ENCODE measurements at places on chromosomes 13 and 19.
A peak's percentile ranks its signal among the peaks of the same experiment; 100 is the strongest.

GRCh38 chr19:10975374-10976130 lies 14.7 kb downstream of the SMARCA4 start:
- DNase-seq = peak; percentile 74

DNA sequence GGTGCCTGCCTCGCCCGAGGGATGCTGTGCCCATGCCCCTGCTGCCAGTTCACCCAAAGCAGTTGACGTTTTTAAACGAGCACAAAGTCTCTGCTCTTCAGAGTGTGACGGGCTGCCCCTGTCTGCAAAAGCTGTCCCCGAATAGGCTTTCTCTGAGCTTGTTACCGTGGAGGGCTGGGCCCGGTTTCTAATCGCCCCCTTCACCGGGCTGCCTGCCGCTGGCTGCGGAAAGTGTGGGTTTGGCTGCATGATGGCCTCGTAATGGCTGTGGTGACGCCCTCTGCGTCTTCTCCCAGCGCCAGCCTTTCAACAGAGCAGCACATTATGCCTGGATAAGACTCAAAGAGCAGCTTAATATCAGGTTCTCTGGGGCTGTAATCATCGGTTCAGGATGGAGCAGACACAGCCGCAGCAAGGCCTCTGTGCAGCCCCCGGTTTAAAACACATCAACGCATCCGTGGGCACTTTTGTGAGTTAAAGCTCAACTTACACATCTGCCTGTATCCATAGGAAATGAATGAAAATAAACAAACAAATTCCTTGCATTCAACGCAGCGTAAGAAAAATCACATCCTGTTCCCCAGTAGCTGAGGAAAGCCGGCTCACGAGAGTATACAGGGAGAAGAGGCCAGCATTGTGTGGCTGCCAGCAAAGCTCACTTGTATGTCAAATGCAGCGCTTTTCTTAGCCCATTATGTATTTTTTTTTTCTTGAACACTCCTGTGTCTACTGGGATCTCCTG lies 166.4 kb upstream of the SOX1 start:
- no peak for DNase-seq

DNA sequence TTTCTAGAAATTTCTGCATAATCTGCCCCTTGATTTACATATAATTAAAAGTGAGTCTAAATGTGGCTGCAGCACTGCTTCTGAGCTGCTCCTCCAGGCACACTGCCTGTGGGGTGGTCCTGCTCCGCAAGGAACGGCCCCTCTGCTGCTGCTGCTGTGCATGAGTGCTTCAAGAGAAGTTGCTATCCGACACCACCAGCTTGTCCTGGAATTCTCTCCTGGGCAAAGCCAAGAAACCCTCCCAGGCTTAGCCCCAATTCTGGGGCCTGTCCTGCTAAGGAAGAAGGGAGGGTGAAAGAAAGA lies 7.5 kb upstream of the PDCD5 start:
- no peak for DNase-seq

- DNase-seq = no peak
Observed at GRCh38 chr13:87331178-87331577, 340.0 kb upstream of the SLITRK5 start.

DNA sequence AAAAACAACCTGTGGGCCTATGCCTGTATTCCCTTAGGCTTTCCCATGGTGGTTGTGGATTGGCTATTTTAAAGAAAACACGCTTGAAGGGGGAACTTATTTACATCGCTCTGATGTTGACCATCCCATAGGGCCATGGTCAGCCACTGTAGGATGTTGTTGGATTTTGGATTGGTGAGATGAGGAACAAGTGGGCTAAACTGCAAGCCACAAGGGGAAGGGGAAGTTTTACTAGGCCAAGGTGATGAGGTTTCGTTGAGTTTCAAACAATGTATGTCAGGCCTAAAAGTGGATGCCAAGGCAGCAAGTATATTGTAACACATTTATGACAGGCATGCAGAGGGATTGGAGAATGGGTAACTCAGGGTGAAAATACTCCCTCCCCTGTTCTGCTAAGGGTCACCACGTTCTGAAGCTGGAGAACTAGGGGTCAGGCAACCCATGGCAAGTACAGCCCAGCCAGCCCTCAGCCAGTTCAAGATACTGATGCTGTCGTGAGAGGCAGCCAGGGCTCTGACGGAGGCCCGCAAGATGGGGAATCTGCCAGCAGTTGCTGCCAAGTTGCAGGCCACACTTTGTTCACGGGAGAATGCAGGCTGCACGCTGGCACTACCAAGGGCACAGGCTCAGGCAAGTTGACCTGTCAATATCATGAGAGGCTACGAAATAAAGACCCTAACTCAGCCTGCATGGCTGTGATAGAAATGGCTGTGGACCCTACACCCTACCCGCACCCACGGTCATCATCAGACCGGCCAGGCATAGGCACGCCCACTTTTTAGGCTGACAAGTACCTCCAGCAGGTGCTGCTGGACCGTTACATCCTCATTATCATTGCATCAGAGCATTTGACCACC lies 11.1 kb downstream of the IRGC start:
- DNase-seq = peak; percentile 12

GRCh38 chr13:42394711-42395085 lies 122.7 kb downstream of the AKAP11 start:
- DNase-seq = no peak

DNA sequence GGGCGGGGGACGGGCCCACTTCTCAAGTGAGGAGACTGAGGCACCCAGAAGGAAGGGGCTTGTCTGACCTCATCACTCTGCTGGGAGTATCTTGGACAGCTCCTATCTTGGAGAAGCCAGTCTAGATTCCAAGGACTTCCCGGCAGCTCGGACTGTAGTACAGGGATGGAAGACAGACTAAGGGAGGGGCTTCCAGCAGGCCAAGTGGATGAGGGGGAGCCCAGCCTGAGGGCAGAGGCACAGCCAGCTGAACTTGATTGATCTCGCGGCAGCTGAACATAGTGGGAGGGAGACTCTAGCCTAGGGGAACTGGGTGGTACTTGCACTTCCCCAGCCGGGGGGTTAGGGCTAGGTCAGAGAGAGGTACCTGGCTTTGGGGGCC lies 711 bp downstream of the CILP2 start:
- no peak for DNase-seq

- DNase-seq = no peak
Observed at GRCh38 chr19:16794456-16795441, 34.4 kb upstream of the SIN3B start.

DNA sequence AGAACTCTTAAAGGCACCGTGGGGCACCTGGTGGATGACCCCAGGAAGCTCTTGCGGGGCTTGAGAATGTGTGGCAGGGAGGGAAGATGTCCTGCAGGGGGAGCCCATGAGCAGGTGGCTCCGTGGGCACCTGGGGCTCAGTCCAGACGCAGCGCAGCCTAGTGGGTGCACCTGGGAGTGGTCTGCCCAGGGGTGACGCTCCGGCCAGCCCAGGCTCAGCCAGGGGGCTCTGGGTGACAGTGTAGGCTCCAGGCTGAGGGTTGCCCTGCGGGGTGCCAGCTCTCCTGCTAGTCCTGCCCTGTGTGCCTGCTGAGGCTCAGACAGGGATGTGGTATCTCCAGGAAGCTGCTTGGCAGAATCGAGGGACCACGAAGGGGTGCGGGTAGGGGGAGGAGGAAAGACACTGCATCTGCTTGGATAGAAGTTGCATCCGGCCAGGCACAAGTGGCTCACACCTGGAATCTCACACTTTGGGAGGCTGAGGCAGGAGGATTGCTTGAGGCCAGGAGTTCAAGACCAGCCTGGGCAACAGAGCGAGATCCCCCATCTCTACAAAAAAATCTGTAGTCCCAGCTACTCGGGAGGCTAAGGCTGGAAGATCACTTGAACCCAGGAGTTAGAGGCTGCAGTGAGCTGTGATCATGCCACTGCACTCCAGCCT lies 15.0 kb upstream of the PGLS start:
- peak; percentile 69 for DNase-seq

- peak; percentile 47 for DNase-seq
Observed at GRCh38 chr19:858868-859843, at the start of gene CFD. CFD (plus strand) TSS chr19:859664; CDS start chr19:859690, 26 bp downstream.

- no peak for DNase-seq
Observed at GRCh38 chr13:104967836-104968630, 1567.4 kb downstream of the EFNB2 start.

DNA sequence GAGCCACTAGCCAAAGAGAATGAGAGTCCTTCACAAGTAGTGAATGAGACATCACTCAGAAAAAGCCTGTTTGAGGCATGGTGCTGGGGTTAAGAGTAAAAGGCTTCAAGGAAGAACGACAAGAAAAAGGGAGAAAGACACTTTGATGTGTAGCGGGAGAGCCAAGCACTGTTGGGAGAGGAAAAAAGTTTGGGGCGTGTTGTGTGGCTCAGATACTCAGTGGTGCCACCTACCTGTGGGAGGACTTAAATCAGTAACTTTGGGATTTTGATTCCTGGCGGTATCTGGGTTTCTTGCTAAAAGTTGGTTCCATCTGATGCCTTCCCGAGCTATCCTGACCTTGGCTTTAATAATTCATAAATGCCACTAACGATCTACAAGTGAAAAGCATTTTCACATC lies 12.3 kb downstream of the ELSPBP1 start:
- DNase-seq = no peak

GRCh38 chr13:35449821-35450220 lies 26.7 kb downstream of the MAB21L1 start:
- no peak for DNase-seq

GRCh38 chr19:14544977-14545715 lies 15.8 kb downstream of the TECR start:
- no peak for DNase-seq

DNA sequence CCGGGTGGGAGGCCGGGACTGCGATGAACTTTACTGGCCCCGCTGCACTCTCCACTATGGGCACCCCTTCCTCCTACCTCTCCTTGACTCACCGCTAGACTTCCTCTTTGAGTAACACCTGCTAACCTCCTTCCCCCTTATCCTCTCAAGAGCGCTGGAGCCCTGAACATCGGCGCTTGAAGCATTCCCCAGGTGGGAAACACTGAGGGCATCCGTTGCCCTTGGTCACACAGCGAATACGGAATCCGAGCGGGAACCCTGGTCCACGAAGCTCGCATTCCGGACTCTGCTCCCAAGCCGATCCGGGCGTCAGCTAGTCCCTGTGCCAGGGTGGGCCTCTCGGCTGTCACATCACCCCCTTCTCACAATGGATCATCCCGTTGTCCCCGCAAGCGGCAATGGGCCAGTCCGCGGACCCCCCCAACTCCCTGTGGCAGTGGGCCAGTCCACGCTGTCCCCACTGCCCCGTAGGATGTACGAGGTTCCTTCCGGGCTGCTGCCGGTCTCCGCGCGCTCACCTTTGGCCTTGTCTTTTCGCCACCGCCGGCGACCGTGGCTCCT lies 4.2 kb downstream of the LIPE start:
- DNase-seq = no peak

DNA sequence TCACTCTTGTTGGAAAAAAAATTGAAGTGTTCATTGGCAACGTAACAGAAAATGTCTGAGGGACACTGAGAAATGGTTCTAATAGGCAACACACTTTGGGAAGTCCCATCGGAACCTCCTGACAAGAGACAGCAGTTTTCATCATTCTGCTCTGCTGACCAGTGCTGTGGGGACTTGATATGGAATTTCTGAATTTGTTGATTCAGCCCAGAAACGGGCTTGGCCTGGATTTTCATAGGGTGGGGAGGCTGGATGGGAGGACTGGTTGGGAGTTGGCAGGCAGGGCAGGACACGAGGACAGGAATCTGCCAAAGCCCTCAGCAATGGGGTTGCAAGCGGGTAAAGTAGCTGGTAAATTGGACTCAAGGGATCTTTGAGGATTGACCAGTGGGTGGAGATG lies 96.5 kb downstream of the DCT start:
- no peak for DNase-seq

- no peak for DNase-seq
Observed at GRCh38 chr19:16645140-16645539, 14.8 kb downstream of the SMIM7 start.

GRCh38 chr19:10259162-10259905 lies 7.3 kb downstream of the MRPL4 start:
- DNase-seq = peak; percentile 84

GRCh38 chr19:5893296-5893903 lies 10.2 kb downstream of the NDUFA11 start:
- DNase-seq = no peak

DNA sequence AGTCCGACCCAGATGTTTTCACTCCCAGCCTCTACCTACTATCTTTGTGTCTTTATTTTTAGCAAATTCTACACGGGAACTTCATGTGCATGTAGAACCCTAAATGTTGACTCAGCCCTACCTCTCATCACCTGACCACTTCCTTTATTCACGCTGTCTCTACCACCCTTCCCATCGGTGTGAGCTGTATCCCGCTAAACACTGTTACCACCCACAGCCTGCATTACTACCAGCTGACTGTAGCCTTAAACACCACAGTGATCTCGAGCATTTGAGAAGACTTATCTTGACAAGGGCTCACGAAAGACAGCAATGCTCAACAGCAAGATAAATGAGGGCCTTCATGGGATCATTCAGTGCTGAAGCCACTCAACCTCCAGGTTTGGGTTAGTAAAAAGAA lies 15.1 kb downstream of the NCR1 start:
- no peak for DNase-seq

DNA sequence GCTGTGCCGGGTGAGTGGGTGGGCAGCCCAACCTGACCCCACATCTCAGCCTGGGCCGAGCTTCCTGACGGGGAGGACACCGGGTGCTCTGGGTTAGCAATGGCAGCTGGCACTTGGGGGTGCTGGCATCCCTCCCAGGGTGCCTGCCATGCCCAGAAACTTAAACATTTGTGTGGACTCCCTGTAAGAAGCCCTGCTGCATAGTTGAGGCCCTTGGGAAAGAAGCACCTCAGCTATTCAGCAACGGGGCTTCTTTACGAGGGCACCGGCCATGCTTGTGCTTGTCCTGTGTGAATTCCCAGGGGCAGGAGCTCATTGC lies 33.8 kb upstream of the MEDAG start:
- DNase-seq = no peak

DNA sequence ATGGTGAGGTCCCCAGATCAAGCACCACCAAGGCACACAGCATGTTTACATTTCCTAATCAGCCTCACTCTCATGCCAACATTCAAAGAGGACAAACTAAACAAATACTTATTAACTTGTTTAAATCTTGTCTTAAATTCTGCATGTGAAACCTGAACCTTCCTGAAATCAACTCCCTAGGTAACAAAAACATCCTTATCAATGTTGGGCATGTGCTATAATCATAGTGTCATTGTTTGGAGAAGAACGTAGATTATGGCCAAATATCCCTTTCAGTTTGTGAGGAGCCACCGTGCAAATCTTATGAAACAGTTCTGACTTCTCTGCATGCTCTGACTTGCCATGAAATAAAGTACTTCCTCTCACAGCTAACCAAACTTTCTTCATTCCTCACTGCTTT lies 123.8 kb downstream of the NDFIP2 start:
- DNase-seq = no peak

GRCh38 chr13:105817498-105817897 lies 718.0 kb downstream of the EFNB2 start:
- DNase-seq = no peak

- DNase-seq = no peak
Observed at GRCh38 chr13:38905861-38906260, 84.8 kb downstream of the STOML3 start.

- no peak for DNase-seq
Observed at GRCh38 chr13:28376604-28377003, 118.3 kb downstream of the FLT1 start.

GRCh38 chr19:995051-995827 lies 5.0 kb upstream of the GRIN3B start:
- DNase-seq = no peak
